Aortic smooth muscle cell (primary cell): ENCODE measurements at places on chromosomes 1 and 21. TPM values are rescaled to one million over a fixed set of nuclear protein-coding genes. Genes with fewer than 3 reads are reported as not detected.

Gene SLC9A1
- 5.0 and 12.0 TPM in 2 replicates for total RNA-seq

Gene AJAP1
- total RNA-seq: not detected in 2 replicates

Gene IL22RA1
- 0.13 and 0.25 TPM in 2 replicates for total RNA-seq

Gene CFAP141
- total RNA-seq: not detected in 2 replicates

Gene POMGNT1
- total RNA-seq: 50.7 and 59.7 TPM in 2 replicates

Gene SPRR2B
- total RNA-seq: not detected in 2 replicates

Gene ILDR2
- total RNA-seq: under 0.01 TPM in 1 of 2 replicates, not detected in the other

Gene GUCA2A
- total RNA-seq: not detected in 2 replicates

Gene ERICH3
- total RNA-seq: not detected in 2 replicates

Gene OLFML2B
- total RNA-seq: 9.0 and 13.5 TPM in 2 replicates

Gene LY9
- total RNA-seq: not detected in 2 replicates
